Germinal center (tissue), 1 donor: ENCODE measurements at places on chromosomes 11 and 22.

GRCh38 chr11:111157571-111157970 is 88.0 kb upstream of the POU2AF2 start:
- no peak for DNase-seq

GRCh38 chr11:67503119-67504004 is 1.8 kb downstream of the PITPNM1 start:
- no peak for DNase-seq

GRCh38 chr11:77557553-77557952 is 32.2 kb upstream of the AQP11 start:
- no peak for DNase-seq

DNA sequence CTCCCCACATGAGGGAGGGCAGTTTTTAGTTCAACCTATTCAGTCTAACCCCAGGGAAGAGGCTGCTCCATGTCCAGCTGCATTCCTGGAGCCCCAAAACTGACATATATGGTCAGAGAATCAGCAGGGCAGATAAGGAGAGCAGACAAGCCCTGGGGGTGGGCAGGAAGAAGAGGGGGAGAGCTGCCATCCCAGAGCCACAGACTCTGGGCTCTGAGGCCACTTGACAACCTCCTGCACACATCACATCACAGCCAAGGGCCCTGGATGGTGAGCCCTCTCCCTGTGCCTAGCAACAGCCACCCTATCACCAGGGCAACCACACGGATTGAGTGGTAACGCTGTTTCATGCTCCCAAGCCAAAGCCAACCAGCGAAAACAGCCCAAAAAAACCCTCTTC is 3.1 kb downstream of the ARHGAP1 start:
- no peak for DNase-seq

- DNase-seq, result no peak
Observed at GRCh38 chr22:19708321-19709011, 5.8 kb upstream of the SEPTIN5 start.

DNA sequence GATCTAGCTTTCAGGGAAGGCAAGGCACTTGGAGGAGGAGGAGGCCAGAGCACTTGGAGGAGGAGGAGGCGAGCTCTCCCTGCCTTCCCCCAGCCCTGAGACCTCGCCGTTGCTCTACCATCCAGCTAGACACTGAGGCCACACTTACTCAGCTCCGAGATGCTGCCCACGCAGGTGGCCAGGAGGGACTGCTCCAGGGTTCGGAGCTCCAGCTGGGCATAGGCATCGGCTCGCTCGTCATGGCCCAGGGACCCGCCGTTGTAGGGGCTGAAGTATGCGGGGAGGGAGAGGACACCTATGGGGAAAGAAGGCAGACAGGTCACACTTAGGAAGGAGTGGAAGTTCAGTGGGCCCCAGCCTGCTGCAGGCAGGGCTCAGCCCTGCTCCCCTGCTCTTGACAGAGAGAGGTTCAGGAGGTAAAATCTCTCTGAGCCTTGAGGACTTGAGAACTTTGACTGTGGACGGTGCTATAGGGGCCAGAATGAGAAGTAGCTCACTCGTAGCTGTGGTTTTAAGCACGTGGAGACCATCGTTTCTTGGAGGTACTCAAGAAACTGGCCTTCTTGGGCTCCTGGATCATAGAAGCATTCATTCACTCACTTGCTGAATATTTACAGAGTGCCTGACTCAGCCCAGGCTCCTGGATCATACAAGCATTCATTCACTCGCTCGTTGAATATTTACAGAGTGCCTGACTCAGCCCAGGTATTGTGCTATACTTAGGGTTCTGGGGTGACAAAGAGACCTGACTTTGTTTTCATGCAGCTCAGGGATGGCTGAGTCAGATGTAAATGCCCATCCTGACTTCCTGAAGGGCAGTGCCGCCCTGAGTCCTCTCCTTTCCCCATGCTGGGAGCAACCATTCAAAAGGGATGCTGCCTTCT is 99.2 kb downstream of the NAT10 start:
- no peak for DNase-seq

DNA sequence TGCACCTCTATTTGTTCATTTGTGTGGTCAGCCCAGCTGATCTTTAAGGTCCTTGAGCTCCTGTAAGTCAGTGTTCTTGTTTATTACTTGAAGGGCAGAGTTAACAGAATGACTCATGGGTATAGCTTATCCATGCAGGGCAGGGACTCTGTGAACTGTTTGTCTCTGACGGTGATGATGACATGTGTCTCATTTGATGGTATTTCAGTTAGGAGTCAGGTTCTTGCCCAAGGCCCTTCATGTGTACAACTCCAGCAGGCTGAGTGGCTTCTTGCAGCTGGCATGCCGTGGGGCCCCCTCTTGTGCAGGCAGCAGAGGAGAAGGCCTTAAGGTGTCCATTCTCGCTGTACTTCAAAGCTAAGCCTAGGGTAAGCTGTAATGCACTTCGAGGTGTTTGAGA is 165.1 kb downstream of the DBX1 start:
- no peak for DNase-seq

DNA sequence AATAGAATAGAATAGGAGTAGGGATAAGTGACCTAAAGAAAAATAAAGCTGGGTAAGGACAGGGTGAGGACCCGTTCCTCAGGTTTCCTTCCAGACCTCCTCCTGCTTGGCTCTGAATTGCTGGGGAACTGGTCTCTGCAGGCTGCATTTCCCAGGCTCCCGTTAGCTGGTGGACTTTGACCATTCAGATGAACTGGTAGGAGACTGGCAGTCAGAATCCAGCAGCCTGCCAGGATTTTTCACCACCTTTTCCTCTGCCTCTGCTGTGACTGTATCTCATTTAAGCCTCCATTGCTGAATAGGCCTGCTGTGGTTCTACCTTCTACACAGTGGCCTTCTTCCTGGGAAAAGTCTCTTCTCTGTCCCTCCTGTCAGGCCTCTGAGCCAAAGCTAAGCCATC is 24.6 kb upstream of the SMPD1 start:
- DNase-seq, result no peak

DNA sequence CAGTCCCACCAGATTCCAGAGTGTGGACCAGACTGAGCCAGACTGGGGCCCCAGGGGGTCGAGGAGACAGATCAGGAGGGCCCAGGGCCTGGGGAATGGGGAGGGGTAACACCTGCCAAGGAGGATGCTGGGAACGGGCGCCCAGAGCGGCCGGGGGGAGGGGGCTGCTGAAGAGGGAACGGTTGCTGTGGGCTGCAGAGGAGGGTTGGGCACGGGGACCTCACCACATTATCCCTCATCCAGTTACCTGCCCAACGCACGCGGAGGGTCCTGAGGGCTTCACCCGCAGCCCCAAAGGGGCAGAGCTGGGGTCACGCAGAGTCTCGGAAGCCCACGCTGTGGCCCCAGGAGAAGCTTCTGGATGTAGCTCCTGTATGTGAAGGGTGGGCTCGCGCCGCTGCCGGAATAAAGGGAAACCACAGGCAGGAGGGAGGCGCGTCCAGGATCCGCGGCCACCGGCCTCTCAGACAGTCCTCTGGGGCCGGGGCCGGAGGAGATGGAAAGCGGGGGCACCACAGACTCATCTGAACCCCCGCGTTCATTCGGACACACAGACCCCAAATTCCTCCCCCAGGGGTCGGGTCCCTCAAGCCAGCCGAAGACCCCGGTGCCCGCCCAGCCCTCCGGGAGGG is 866 bp upstream of the SELENOO start:
- no peak for DNase-seq

- DNase-seq, result no peak
Observed at GRCh38 chr11:125175896-125176575, 11.5 kb downstream of the PKNOX2 start.

- DNase-seq, result no peak
Observed at GRCh38 chr11:110217223-110217877, 79.1 kb downstream of the RDX start.

DNA sequence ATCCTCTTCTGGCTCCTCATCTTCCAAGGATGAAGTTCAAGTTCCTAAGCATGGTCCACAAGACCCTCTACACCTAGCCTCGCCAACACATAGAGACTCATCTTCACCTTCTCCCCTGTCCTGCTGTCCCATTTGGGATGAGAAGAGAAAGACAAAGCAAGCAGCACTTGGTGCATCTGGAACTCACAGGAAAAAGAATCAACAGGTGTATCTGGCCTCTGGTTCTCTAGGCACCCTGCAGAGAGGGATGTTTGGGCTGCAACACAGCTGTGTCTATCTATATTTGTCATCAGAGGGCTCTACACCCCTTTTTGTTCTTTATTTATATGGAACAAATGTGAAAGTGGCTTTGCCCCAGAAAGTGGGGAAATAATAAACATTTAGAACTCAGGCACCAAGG is 82.1 kb upstream of the GALNT18 start:
- DNase-seq, result no peak

DNA sequence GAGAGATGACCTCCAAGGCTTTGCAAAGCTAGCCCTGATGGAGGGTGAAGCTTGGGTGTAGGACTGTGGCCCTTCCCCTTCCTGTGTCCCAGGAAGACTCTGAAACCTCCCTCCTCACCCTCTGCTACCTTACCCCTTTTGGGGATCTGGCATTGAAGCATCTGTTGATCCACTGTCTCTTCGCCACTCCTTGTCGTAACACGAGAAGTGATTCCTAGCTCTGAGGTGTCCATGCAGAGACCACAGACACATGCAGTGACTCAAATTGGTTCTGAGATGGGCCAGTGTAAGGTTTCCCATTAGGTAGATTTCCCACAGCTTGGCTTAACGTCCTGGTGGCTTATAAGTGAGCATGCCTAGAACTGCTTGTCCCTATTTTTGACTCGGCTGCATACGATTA is 101.4 kb downstream of the ZBTB16 start:
- no peak for DNase-seq

DNA sequence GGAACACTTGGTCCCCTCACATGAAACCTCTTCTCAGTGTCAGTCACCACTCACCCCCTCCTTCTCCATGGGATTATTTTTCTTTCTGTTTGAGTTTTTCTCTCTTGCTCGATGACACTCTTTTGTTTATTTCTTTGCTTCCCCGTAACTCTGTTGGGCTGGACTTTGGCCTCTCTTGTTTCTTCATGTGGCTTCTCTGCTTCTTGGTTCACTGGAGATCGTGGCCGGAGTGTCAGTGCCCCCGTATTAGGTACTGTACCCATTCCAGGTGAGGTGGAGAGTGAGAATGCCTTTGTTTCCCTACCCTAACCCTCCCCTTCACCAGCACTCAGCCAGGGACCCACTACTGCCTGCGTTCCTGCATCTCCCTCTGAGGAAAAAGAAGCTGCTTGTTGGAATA is 32.5 kb downstream of the CYB5R2 start:
- DNase-seq, result no peak

DNA sequence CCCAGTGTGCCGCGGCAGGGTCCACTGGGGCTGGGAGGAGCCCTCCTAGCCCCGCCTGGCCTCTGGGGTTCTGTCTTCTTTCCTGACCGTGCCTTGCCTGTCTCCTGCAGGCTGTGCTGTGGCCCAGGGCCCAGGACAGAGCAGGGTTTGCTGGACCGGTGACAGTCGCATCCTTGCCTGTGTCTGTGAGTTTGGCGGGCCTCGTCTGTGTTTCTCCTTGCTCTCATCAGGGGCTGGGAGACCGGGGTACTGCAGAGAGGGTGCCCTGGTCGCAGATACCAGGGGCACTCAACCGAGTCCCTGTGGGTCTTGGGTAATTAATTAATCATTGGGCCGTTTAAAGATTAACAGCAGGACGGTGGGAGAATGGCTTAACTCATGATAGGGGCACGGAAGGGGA is 29.9 kb downstream of the RPL3 start:
- no peak for DNase-seq

GRCh38 chr11:114259124-114259526 is 37.1 kb upstream of the NNMT start:
- DNase-seq, result no peak

GRCh38 chr11:3197878-3198528 is 20.6 kb downstream of the MRGPRG start:
- DNase-seq, result no peak

DNA sequence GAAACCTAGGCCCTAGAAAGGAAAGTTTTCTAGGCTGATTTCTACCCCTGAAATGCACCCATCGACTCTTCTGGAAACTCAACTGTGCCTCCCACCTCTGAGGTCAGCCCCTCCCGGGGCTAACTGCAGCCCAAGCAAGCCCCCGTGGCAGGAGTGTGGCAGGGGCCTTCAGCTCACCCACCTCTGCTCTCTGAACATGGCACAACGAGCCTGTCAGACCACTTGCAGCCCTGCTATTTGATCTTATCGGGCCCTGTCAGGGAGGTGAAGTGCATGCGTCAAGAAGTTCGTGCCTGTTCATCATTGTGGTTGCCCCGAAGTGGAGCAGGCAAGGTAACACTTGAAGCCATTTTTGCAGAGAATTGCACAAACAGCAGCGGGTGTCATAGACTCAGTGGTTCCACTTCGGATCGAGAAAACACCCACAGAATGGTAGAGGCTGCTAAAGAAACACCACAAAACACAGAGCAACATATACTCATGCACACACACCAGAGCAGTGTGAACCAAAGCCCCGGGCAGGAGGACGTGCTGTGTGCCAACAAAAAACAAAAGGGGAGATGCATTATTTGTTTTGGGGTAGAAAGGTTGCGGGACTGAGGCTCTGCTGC is 262.7 kb downstream of the ETS1 start:
- no peak for DNase-seq

GRCh38 chr11:19444231-19444630 is 203.5 kb upstream of the E2F8 start:
- no peak for DNase-seq

GRCh38 chr22:33062361-33062760 is 4.2 kb upstream of the SYN3 start:
- DNase-seq, result no peak

GRCh38 chr11:40647295-40647694 is 812.2 kb downstream of the LRRC4C start:
- DNase-seq, result no peak

DNA sequence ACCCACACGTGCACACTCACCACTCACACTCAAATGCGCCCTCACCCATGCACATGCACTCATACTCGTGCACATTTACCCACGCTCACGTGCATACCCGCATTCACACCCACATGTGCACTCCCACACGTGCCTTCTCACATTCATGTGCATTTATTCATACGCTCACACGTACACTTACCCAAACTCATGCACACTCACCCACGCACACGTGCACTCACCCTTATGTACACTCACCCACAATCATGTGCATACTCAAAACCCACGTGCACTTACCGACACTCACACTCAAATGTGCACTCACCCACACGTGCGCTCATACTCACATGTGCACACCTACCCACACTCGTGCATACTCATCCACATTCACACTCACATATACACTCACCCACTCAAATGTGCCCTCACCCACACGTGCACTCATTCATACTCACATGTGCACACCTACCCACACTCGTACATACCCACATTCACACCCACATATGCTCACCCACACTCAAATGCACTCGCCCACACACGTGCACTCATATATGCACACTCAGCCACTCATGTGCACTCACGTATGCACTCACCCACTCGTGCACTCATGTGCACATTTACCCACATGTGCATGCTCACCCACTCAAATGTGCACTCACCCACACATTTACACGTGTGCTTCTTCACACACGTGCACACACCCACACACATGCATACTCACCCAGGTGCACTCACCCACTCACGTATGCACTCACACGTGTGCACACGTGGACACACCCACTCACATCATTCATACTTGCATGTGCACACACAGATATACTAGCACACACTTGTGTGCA is 84.4 kb downstream of the TRMU start:
- DNase-seq, result no peak
